ENCODE measurements at places on chromosomes 4 and X.

DNA sequence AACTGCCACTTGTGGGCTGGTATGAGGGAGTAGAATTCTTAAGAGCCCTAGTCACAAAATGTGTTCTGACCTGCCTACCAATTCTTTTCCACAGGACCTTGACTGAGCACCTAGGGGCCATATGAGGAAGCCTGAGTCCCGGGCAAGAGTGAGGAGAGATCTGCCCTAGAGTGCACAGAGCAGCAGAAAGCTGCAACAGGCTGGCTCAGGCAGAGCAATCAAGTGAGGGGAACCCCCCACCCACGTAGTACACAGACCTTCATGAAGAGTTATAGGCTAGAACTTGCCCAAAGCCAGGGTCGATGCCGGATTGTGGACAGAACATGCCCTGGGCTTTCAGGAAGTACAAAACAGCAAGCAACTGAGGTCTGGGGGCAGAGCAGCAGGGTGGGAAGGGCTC is 117.0 kb downstream of the SPOCK3 start:
- DNase-seq: no peak

DNA sequence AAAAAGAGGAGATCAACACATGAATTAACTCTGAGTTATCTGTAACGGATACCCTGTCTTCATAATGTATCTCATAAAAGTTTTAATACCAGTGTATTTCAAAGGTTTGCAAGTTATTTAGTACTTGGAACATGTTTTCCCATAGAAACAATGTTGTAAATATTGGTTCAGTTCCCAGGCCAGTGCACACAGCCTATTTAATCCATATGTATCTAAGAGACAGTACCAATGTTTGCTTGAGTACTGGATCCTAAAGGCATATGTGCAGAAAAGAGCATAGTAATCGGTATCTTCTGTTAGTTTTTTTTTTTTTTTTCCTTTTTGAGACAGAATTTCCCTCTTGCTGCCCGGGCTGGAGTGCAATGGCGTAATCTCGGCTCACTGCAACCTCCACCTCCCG is 46.1 kb downstream of the SLIT2 start:
- no peak for DNase-seq

- no peak for DNase-seq
These were observed 25.7 kb downstream of the ACSL4 start for GRCh38 chrX:109707319-109707718.

- DNase-seq: peak; percentile 17
These were observed 235.3 kb downstream of the GPAT3 start for GRCh38 chr4:83771113-83771705.

DNA sequence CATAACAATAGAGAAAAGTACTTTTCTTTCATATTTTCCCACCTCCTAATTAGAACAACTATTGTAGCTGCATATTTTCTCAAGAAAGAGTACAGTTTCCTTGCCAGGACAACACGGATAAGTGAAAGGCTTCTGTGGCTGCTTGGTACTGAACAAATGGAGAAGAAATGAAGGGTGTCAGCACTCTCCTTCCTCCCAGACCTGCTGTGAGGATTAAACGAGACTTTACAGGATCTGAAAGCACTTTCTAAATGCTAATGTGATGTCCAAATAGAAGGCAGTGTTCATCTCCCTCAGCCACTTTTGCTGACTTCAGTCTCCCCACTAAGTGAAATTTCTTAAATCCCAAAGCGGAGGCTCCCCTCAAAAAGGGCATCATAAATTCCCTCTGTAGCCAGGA is 13.9 kb downstream of the NIPAL1 start:
- DNase-seq: no peak

- no peak for DNase-seq
These were observed 338.7 kb upstream of the GATB start for GRCh38 chr4:152099555-152099954.

- DNase-seq: no peak
These were observed 104.9 kb downstream of the CHIC2 start for GRCh38 chr4:53959343-53960120.

DNA sequence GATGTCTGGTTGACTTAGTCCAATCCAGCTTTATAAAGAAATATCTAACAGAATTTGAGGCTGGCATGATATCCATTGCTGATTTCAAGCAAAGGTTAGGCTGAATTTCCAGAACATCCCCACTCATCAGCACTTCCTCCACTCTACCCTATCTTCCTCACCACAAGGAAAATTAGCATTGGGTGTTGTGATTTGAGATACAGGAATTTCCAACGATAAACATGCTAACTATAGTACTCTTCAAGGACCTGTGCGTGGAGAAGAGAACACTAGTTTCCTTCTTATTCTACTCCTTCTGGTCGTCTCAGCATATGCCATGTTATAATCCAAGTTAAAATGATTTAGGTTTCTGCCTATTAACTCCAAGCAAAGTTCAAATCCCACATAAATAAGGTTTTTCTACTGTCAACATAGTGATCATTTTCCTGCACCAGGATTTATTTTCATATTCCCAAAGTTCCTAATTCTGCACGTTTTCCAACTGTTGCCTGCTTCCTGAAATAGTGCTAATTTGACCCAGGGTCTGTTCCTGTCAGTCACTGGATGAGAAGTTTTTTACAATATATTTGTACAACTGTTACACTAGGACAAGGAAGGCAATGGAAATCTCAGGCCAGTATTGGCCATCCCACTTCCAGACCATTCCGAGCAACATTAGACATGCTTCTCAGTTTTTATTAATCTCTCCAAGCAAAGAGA is 177.6 kb upstream of the EDNRA start:
- DNase-seq: no peak

DNA sequence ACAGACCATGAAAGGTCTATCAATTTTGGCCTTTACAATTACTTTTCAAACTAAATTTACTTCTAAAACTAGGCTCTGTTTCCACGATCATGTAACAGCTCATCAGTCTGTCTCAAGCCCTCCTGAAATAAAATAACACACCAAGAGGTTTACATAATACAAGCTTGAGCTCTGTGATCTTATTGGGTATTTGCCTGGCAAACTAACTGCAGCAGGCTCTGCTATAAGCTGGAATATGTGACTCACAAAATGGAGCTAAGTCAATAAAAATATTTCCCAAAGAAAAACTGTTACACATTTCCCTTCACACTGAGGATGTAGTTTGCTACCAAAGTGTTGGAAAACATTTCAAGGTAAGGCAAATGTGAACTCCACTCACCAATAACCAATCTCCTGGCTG is 94.7 kb upstream of the GPM6B start:
- no peak for DNase-seq

DNA sequence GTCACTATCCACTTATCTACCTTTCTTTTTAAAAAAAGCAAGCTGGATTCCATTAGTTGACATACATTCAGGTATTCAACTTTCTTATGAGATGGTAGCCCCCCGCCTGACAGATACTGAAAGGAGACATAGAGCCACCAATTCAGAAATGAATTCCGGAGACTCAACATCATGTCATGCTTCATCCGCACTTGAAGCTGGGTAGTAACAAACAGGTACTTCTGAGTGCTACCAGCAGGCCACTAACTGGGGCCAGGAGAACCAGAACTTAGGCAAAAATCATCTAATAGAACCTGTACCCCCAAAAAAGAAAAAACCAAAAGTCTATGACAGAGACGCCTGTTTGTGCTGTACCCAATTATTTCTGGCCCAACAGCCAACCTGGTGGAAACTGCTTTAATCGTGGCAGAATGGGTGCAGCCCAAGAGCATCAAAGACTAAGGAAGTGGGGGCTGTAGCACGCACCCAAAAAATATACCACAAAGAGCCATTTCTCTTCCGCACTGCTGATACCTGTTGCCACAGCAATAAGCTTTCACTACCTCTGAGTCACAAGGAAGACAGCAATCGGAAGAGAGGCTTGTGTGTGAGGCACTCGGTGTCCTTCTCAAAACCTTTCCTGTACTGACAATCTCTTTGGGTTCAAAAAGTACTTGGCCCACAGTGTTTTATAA is 84.8 kb downstream of the AFAP1 start:
- no peak for DNase-seq

GRCh38 chr4:23039818-23040217 is 347.1 kb downstream of the GBA3 start:
- no peak for DNase-seq

DNA sequence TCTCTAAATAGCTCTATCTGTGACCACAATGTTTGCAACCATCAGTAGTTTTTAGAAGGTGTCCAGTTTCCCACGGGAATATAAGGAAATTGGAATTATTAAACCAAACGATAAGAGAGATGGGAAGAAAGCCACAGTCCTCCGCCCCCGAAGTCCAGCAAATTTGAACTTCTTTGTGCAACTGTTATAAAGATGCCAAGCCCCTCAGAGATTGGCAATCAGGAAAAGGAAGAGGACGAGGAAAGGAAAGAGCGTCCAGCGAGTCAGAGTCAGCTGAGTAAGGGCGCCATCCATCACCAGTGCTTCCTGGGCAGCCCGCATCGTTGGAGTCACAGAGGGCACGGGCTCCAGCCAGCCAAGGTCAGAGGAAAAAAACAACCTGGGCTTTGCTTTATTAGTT is 35.7 kb downstream of the LDB2 start:
- no peak for DNase-seq

GRCh38 chr4:174266416-174266815 is 17.1 kb downstream of the FBXO8 start:
- DNase-seq: no peak

DNA sequence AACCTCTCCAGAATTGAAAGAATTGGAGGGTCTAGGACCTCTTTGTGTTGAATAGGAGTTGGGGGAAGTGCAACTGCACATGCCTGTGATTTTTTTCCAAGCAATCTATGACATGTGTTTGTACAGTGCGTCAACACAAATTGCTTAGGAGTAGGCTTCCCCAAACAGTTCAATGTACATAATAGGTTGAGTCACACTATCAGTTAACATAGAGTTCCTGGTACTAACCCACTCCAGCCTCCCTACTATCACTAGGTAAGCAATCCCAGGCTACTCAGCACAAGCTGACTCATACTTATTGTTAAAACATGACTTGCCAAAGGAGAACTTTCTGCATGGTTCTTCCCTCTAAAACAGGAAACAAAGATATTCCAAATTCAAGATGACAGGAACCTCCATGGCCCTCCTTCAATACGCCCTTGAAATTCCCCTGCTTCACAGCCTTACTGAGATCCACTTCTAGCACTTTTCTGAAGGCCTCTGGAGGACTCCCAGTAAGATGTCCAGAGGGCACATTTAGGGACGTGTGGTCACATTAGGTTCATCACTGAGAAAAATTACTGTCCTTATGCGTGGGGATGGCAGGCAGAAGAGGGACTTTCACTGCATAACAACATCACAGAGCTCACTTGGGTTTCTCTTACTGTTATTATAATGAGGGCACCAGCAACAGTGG is 8.4 kb upstream of the VSIG1 start:
- no peak for DNase-seq

- no peak for DNase-seq
These were observed 225.9 kb downstream of the NR3C2 start for GRCh38 chr4:148216321-148216720.

GRCh38 chrX:109753256-109753655 is 20.2 kb upstream of the ACSL4 start:
- no peak for DNase-seq
